ENCODE measurements at places on chromosomes 3 and 15.

DNA sequence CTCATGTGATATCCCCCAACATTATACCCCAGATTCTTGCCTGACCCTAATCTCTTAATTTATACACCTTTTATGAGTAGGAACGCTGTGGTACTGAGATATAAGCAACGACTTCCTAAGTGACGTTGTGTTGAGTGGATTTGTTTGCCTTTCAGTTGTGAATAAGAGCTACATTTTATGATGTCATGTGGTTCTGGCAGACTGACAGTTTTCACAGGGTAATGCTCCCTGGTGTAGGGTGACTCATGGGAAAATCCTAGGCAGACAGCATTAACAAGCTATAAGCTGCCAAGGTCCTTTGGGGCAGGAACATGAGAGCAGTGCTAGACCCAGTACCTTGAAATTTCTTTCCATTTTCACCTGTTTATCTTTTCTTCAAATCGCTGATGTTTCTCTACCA is 11.2 kb downstream of the C3orf52 start:
- no peak for DNase-seq

DNA sequence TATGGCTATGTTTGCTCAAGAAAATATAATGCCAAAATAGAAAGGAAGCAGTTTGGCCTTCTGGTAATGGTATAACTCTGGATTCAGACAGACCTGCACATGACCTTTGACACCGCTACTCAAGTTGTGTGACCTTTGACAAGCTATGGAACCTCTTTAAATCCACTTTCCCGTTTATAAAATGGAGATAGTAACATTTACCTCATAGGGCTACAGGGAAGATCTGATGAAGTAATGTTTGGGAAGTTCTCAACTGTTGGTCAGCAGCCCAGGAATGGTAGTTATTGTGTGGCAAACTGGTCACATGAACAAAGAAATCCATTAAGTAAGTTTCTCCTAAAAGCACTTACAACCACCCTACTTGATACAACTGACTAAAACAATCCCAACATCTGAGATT is 95.1 kb upstream of the PHLDB2 start:
- no peak for DNase-seq

- DNase-seq: no peak
Observed at GRCh38 chr3:127665586-127665985, 7.2 kb upstream of the ABTB1 start.

DNA sequence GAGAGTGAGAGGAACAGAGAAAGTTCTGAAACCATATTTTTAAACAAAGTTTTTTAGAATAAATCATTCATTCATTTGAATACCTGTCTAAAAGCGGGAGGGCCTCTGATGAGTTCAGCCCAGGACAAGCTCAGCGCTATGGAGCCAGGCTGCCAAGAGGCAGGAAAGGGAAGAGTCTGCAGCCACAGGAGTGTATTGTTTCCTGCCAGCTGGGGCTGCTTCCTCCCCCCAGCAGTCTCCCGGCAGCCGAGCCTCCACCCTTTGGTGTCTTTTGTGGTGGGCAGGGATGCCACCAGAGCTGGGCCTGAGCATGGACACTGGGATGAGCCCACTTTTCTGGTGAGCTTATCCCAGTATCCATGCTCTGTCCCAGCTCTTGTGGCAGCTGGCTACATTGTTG is 199.5 kb upstream of the TPRG1 start:
- DNase-seq: no peak

GRCh38 chr3:183252973-183253527 is at the start of gene B3GNT5:
Gene B3GNT5, plus strand, starts transcription at chr3:183253253. Its CDS starts 16,546 bp downstream, at chr3:183269799.
- DNase-seq: no peak

GRCh38 chr3:56055546-56055945 is 412.7 kb downstream of the ERC2 start:
- DNase-seq: no peak

DNA sequence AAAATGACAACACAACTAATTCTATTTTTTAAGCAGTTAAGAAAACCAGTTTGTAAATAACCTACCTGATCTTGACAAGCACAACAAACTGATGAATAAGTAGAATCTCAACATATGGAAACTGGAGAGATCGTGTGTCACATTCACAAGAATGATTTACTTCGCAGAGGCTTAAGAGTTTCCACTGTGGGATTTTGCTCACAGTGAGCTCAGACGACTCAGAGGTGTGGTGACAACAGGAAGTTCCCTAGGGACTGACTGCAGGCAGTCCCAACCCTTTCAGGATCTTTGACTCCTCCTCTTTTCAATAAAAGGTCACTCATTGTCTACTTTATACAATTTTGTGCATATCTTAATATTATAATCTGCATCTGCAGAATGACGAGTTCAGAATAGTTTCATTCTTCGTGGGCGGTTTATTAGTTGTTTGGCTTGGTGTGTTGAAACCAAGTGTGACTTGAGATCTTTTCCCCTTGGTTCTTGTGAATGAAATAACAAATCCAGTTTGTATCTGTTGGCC is at the start of gene LIPH:
Gene LIPH (minus strand): TSS at position 231 of the 520 bp plus-strand sequence. CDS start 117 bp downstream, at position 114.
- no peak for DNase-seq

- no peak for DNase-seq
Observed at GRCh38 chr15:72176159-72176558, 21.4 kb downstream of the GRAMD2A start.

DNA sequence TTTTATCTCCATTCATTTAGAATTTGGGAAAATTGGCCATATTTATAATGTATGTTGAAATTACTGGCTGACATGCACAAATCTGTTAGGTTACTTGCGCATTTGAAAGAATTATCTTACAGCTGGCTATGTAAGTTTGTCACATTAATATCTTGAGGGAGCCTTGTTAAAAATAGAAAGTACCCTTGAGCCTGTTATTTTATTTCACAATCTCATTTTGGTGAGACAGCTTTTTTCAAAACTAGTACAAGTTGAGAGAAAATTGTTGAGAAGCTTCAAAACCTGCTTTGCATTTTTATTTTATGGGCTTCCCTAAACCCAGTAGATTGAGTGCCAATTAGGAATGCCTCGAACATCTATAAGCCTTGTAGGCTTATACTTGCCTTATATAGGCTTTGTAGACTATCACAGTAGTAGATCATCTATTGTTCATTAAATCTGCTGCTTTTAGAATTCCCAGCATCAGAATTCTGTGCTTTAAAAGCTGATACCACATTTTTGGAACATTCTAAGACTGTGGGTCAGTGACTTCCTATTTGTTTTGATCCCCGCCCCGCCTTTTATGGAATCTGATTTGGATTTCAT is 6.3 kb downstream of the IDH3A start:
- no peak for DNase-seq

GRCh38 chr3:51948016-51948580 is 5.9 kb downstream of the PARP3 start:
- DNase-seq: no peak

All from stimulated activated CD8-positive, alpha-beta memory T cell treated with anti-CD3 and anti-CD28 coated beads, Interleukin-7, amount 100 ng/mL, for 1 hour (primary cell).